ENCODE measurements at places on chromosomes 3 and 15. TPM values are rescaled to one million over a fixed set of nuclear protein-coding genes. Genes with fewer than 3 reads are reported as not detected.

DNA sequence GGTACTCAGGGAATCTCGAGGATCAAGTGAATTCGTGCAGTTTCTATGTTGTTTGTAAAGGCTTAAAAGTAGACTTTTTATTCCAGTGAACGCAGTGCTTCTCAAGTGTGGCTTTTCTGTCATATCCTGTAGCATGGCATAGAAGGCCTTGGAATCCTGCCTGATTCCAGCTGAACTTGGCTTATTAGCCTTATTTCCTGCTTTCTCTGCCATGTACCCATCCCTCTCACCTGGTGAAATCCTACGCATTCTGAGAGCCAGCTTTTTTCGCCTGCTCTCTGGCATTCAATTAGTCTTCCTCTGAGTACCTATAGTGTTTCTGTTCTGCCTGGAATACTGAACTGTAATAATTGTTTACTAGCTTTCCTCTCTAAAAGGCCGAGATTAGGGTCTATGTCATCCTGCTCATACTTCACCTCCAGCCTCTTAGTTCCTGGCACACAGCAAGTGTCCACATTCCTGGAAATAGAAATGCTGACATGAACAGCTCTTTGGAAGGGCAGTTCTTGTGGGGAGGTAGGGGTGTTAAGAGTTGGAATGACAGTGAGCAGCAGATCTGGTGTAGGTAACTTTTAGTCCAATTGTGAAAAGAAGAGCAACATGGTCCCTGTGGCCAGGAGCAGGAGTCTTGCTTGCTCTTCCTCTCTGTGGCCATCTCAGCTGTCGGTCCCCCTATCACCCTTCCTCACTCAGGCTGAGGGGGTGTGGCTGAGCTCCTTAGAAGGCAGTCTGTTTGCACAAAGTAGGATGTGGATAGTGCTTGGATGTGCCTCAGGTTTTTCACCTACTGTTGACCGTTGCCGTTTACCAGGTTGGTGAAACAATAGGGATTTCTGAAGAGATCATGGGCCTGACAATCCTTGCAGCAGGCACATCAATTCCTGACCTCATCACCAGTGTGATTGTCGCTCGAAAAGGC lies 30.4 kb downstream of the SLC24A1 start:
- no peaks in the 10 kb centered on the region for H3K4me1 ChIP-seq
- no peak for DNase-seq
- H3K27ac ChIP-seq, result no peak overlapping the region
- no peaks in the 10 kb centered on the region for H3K27me3 ChIP-seq

DNA sequence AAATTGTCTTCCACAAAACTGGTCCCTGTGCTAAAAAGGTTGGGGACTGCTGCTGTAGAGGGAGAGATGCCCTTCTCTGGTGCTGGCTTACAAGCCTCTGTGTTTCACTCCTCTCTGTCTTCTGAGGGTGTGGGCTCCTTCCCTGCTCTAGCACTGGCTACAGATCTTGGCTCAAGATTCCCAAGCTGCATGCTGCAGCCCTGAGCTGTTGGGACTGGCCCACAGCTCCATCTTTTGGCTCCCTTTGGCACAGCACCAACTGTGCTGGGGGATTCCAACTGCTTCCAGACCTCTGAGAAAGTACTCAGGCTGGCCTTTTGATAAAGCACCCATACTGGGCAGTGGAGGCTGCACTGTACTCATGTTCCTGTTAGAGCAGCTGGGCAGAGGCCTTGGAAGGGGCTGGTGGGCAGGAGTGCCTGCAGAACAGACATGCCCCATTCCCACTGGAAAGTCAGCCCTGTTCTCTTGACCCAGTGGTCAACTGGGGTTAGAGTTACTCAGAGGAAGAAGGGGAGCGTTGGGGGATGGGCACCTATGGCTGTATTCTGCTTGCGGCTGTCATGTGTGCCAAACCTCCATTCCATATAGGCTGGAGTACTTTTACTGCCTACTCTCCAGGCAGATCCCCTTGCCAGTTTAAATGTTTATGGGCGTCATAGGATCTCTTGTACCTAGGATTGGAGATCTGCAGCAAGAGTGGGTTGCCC lies 55.7 kb downstream of the GALK2 start:
- H3K36me3 ChIP-seq, result no peaks in the 10 kb centered on the region
- no peaks in the 10 kb centered on the region for H3K4me1 ChIP-seq
- no peak overlapping the region for H3K27ac ChIP-seq
- no peaks in the 10 kb centered on the region for H3K27me3 ChIP-seq
- no peak overlapping the region for H3K4me3 ChIP-seq

GRCh38 chr15:101362359-101362758 lies 67.3 kb upstream of the SNRPA1 start:
- no peaks in the 10 kb centered on the region for H3K27me3 ChIP-seq
- H3K36me3 ChIP-seq, result no peaks in the 10 kb centered on the region
- no peak for DNase-seq
- no peak overlapping the region for H3K27ac ChIP-seq
- no peaks in the 10 kb centered on the region for H3K4me1 ChIP-seq

DNA sequence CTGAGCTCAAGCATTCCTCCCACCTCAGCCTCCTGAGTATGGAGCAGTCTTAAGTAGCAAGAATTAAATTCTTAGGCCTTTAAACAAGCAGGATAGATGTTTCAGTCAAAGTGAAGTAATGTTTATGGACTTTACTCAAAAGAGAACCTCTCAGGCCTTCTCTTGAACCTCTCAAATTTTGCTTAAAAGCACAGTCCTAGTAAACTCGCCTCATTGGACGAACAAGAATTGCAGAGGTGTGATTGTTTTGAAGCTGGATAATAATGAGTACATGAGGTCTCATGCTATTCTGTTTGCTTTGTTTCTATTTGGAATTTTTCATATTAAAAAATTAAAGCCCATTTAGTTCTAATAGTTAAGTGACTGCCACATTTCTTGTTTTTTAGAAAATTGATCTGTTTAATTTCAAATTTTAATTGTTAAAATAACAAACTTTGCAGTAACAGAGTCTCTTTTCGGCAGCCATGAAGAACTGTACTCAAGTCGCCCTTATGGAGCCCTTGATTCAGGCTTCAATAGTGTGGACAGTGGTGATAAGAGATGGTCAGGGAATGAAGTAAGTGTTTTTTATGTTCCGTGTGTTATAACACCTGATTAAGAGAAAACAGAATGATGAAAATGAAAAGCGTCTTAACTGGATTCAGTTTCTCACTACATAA lies 39.4 kb downstream of the LRCH3 start:
- DNase-seq, result no peak
- no peak overlapping the region for H3K27ac ChIP-seq
- no peaks in the 10 kb centered on the region for H3K27me3 ChIP-seq

DNA sequence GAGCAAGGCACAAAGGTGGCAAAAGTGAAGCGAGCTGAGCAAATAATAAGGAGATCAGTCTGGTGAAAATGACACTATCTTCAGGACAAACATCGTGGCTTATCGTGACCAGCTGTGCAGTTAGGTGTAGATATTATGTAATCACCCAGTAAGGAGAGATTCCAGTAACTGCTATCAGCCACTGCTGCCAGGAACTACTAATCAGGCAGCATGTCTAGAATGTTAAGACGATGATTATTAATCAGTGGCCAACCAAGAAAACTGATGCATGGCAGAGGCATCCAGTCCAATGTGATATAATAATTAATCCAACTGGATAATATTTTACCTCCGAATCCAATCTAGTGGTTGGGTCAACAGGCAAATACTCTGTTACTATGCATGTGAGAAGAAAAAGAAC lies 252.7 kb upstream of the ZPLD1 start:
- no peak overlapping the region for H3K4me3 ChIP-seq
- DNase-seq, result peak; percentile 62
- H3K4me1 ChIP-seq, result peaks cover 58% of the 10 kb centered on the region
- peak overlapping the region; percentile 75 for H3K27ac ChIP-seq

DNA sequence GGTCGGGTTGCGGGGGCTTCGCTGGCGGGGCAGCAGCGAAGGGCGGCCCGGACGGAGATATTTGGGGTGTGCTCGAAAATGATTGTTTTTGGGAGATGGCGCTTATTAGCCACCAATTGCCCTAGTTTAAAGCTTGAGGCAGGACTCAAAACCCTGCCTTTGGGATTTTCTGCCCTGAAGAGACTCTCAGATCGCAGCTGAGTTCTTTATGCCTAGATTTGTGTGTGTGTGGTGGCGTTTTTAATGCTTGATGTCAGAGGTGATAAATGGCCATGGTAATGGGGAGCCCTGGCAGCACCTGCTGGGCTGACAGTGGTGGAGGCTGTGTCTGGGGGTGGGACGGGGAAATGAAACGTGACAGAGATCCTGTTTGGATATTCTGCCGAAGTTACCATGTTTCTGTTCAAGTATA lies 604 bp downstream of the KCTD6 start:
- H3K27me3 ChIP-seq, result no peaks in the 10 kb centered on the region
- peak; percentile 22 for DNase-seq
- peak overlapping the region; percentile 23 for H3K4me3 ChIP-seq
- H3K4me1 ChIP-seq, result peaks cover 28% of the 10 kb centered on the region
- H3K36me3 ChIP-seq, result no peaks in the 10 kb centered on the region
- peak overlapping the region; percentile 76 for H3K27ac ChIP-seq

- H3K4me3 ChIP-seq, result no peak overlapping the region
- DNase-seq, result no peak
- no peaks in the 10 kb centered on the region for H3K4me1 ChIP-seq
- H3K27ac ChIP-seq, result no peak overlapping the region
- no peaks in the 10 kb centered on the region for H3K27me3 ChIP-seq
Observed at GRCh38 chr3:3579658-3580057, 219.6 kb upstream of the LRRN1 start.

DNA sequence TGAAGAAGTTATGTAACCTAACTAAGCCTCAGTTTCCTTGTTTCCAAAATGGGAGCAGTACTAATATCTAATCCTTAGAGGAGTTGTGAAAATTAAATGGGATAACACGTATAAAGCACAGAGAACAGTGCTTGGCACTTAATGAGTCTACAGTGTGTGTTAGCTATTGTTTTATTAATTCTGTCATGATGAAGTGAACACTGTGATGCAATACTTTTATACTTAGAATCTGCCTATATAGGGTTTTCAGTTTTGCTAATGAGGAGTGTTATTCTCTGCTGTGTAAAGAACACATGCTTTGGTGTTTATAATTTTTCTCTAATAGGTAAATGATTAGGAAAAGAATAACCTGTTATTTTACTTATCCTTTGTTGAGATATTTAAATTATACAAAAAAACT lies 65.2 kb downstream of the MBNL1 start:
- peaks cover 36% of the 10 kb centered on the region for H3K4me1 ChIP-seq
- no peak overlapping the region for H3K27ac ChIP-seq
- H3K4me3 ChIP-seq, result no peak overlapping the region

- H3K27me3 ChIP-seq, result no peaks in the 10 kb centered on the region
- no peak overlapping the region for H3K27ac ChIP-seq
- no peak overlapping the region for H3K4me3 ChIP-seq
- DNase-seq, result no peak
- H3K4me1 ChIP-seq, result no peaks in the 10 kb centered on the region
Observed at GRCh38 chr3:172577987-172578570, 54.8 kb upstream of the TNFSF10 start.

GRCh38 chr3:77668376-77668775 lies 628.5 kb downstream of the ROBO2 start:
- no peak for DNase-seq
- H3K4me1 ChIP-seq, result no peaks in the 10 kb centered on the region
- H3K4me3 ChIP-seq, result no peak overlapping the region
- no peaks in the 10 kb centered on the region for H3K27me3 ChIP-seq
- H3K27ac ChIP-seq, result no peak overlapping the region

GRCh38 chr3:49794926-49795905 lies 4.5 kb downstream of the CDHR4 start:
- H3K4me3 ChIP-seq, result no peak overlapping the region
- no peaks in the 10 kb centered on the region for H3K27me3 ChIP-seq
- no peaks in the 10 kb centered on the region for H3K36me3 ChIP-seq
- H3K4me1 ChIP-seq, result no peaks in the 10 kb centered on the region
- no peak overlapping the region for H3K27ac ChIP-seq

- no peak overlapping the region for H3K4me3 ChIP-seq
- no peaks in the 10 kb centered on the region for H3K36me3 ChIP-seq
- peaks cover 24% of the 10 kb centered on the region for H3K4me1 ChIP-seq
- H3K27me3 ChIP-seq, result no peaks in the 10 kb centered on the region
Observed at GRCh38 chr3:105398437-105398836, 31.7 kb downstream of the ALCAM start.

- DNase-seq, result peak; percentile 42
- no peaks in the 10 kb centered on the region for H3K36me3 ChIP-seq
- H3K4me1 ChIP-seq, result peaks cover 18% of the 10 kb centered on the region
- no peak overlapping the region for H3K4me3 ChIP-seq
- no peaks in the 10 kb centered on the region for H3K27me3 ChIP-seq
- no peak overlapping the region for H3K27ac ChIP-seq
Observed at GRCh38 chr15:81126892-81127291, 7.2 kb upstream of the CFAP161 start.

- H3K27ac ChIP-seq, result peak overlapping the region; percentile 21
- DNase-seq, result peak; percentile 37
- H3K36me3 ChIP-seq, result no peaks in the 10 kb centered on the region
- H3K27me3 ChIP-seq, result no peaks in the 10 kb centered on the region
- peaks cover 10% of the 10 kb centered on the region for H3K4me1 ChIP-seq
Observed at GRCh38 chr3:16484216-16484615, 29.3 kb downstream of the RFTN1 start.

GRCh38 chr3:49341996-49342395 lies 2.1 kb upstream of the USP4 start:
- H3K36me3 ChIP-seq, result no peaks in the 10 kb centered on the region
- peaks cover 28% of the 10 kb centered on the region for H3K4me1 ChIP-seq
- no peak overlapping the region for H3K4me3 ChIP-seq
- H3K27me3 ChIP-seq, result no peaks in the 10 kb centered on the region
- H3K27ac ChIP-seq, result no peak overlapping the region

DNA sequence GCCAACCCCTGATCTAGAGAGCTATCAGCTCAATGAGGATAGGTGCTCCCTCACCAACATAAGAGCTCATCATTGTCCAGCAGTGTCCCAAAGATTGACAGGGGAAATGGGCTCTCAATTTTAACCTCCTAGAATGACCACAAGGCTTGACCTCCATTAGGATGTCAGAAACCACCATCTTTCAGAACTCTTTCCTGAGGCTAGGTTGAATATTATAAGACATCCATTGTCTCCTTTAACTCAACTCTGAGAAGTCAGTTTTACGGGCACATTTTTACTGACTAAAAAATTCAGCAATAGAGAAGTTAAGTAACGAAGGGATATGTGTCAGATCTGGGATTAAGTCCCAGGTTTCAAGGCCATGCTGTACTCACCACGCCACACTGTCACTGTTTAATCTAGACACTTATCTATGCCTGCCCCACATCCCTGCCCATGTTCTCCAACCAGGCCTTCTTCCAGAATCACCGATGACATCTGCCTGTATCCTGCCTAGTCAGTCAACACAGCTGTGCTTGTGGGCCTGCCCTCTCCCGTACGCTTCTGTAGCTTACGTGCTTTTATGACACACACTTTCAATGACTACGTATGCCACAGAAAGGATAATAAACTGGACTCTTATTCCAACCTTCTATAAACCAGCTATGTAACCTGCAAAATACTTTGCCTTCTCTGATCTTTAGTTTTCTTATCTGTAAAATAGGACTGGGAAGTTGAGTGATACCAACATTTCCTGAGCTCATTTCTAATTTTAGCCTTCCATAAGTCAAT lies 17.1 kb upstream of the MUC13 start:
- DNase-seq, result no peak
- H3K4me3 ChIP-seq, result no peak overlapping the region
- H3K4me1 ChIP-seq, result no peaks in the 10 kb centered on the region

C3orf62 gene
- 4.9 TPM for total RNA-seq

KIF9 gene
- 8.0 TPM for total RNA-seq

MKRN2 gene
- 28.3 TPM for total RNA-seq

CELF6 gene
- total RNA-seq, result 4.2 TPM

TMC3 gene
- total RNA-seq, result not detected

DLEC1 gene
- 0.78 TPM for total RNA-seq

KNG1 gene
- total RNA-seq, result not detected

EPHA3 gene
- total RNA-seq, result 6.0 TPM

All from body of pancreas (tissue), 4 donors.